Activated T-helper 1 cell treated with anti-CD3 and anti-CD28 coated beads, Interleukin-12 subunit alpha, Interleukin-12 subunit beta, Interleukin-2, Interleukin-4 antibody, amounts not matched to agents 30 ng/mL and 10 ng/mL and 1 ng/mL, durations not matched to agents 14 hours and 24 hours and 36 hours (primary cell): ENCODE measurements at places on chromosomes 11 and 22. TPM values are rescaled to one million over a fixed set of nuclear protein-coding genes. Genes with fewer than 3 reads are reported as not detected.

The KRTAP5-7 gene
- 0.23 TPM in 1 of 2 replicates, not detected in the other for total RNA-seq

The CCDC157 gene
- total RNA-seq, result 2.4 and 3.0 TPM in 2 replicates

DNA sequence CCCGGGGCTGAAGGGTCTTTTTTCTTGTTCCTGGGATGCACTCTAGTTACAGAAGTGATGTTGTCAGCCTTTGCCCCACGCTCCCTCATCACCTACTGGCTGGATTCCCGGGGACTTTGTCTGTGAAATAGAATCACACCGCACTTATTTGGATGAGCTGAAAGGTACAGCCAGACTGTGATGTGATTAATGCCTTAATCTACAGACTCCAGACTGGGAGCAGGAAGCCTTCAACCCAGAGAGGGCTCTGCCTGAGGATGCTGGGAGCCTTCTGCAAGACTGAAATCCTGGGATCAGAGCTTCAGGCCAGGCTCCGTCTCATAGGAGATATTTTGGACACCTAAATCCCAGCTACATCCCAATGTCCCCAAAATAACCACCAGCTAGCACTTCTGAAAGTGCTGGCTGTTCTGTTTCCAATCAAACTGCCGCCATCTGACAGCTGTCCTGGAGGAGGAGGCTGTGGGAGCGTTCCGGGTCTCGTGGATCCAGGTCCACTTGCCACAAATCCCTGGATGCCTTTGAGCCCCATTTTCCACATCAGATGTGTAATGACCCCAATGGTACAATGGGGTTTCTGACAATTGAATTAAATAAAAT is 688.5 kb downstream of the TBC1D22A start:
- H3K4me1 ChIP-seq, result no peaks in the 10 kb centered on the region
- H3K27ac ChIP-seq, result no peak overlapping the region
- no peak for DNase-seq
- no peaks in the 10 kb centered on the region for H3K27me3 ChIP-seq
- no peaks in the 10 kb centered on the region for H3K36me3 ChIP-seq

DNA sequence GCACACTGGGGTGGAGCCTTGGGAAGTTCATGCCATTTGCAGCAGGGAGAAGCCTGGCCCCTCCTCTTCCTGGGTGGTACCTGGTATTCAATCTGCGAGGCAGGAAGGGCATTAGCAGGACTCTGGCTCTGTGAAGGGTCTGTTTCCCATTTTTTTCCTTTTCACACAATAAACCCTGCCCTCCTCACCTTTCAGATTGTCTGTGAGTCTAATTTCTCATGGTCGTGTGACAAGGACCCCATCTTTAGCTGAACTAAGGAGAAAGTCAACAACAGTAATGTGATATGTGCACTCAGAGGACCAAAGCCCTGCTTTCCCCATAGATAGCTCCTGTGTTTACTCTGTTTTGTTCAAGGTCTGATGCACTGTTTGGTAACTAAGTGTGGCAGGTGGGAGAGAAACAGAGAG is 26.6 kb upstream of the CASP4 start:
- H3K27ac ChIP-seq, result no peak overlapping the region
- peaks cover 4% of the 10 kb centered on the region for H3K27me3 ChIP-seq
- DNase-seq, result no peak
- H3K4me3 ChIP-seq, result no peak overlapping the region

DNA sequence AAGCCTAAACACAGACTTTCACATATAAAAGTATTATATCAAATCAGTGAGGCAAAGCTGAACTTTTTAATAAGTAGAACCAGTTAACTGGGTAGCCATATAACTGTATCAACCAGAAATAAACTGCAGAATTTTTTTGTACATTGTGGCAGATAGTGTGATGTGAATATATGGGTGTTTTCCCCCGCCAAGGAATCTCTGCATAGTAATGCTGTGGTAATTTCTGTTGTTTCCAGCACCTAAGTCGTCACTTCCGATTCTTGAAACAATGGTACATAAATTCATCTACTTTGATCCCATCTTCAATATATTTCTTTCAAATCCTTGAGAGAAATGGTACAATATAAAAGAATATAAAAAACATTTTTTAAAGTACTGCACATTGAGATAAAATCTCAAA is 39.6 kb downstream of the NARS2 start:
- H3K4me3 ChIP-seq, result no peak overlapping the region
- no peaks in the 10 kb centered on the region for H3K27me3 ChIP-seq
- H3K36me3 ChIP-seq, result peaks cover 26% of the 10 kb centered on the region
- no peak for DNase-seq

The C11orf54 gene
- 19.3 and 21.6 TPM in 2 replicates for total RNA-seq

GRCh38 chr11:10461276-10461790 is 6.3 kb downstream of the AMPD3 start:
- H3K4me3 ChIP-seq, result no peak overlapping the region
- H3K4me1 ChIP-seq, result peaks cover 36% of the 10 kb centered on the region
- H3K27me3 ChIP-seq, result no peaks in the 10 kb centered on the region
- no peak for DNase-seq
- no peak overlapping the region for H3K27ac ChIP-seq

- no peak overlapping the region for H3K4me3 ChIP-seq
- peaks cover 5% of the 10 kb centered on the region for H3K4me1 ChIP-seq
- H3K27ac ChIP-seq, result no peak overlapping the region
- no peak for DNase-seq
Observed at GRCh38 chr11:111179184-111179910, 66.2 kb upstream of the POU2AF2 start.

GRCh38 chr22:45912910-45913309 is 64.1 kb downstream of the WNT7B start:
- no peaks in the 10 kb centered on the region for H3K36me3 ChIP-seq
- H3K4me3 ChIP-seq, result no peak overlapping the region
- DNase-seq, result no peak
- no peaks in the 10 kb centered on the region for H3K4me1 ChIP-seq
- H3K27me3 ChIP-seq, result no peaks in the 10 kb centered on the region
- H3K27ac ChIP-seq, result no peak overlapping the region

GRCh38 chr22:27720860-27721259 is 80.7 kb downstream of the MN1 start:
- H3K36me3 ChIP-seq, result no peaks in the 10 kb centered on the region
- H3K4me3 ChIP-seq, result no peak overlapping the region
- H3K27ac ChIP-seq, result no peak overlapping the region
- H3K4me1 ChIP-seq, result no peaks in the 10 kb centered on the region
